ENCODE measurements at places on chromosomes 7 and 10. TPM values are rescaled to one million over a fixed set of nuclear protein-coding genes. Genes with fewer than 3 reads are reported as not detected.

DNA sequence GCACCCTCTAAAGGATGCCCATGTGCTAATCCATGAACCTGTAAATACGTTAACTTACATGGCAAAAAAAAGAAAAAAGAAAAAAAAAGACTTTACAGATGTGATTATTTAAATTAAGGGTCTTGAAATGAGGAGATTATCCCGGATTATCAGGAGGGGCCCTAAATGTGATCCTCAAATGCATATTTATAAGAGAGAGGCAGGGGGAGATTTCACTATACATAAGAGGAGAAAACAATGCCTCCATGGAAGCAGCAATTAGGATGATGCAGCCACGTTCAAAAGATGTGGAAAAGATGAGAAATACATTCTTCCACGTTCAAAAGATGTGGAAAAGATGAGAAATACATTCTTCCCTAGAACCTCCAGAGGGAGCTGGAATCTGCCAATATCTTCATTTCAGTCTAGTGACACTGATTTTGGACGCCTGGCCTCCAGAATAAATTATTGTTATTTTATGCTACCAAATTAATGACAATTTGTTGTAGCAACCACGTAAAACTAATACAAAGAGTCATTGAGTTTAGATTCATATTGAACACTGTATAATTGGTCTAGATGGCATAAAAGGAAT, 328.4 kb upstream of the GNAI1 start:
- DNase-seq = no peak

GRCh38 chr10:113053091-113053490, 103.0 kb downstream of the TCF7L2 start:
- DNase-seq = no peak

GRCh38 chr10:110457851-110458250, 39.9 kb upstream of the DUSP5 start:
- DNase-seq = no peak

GRCh38 chr10:55024713-55025112, 223.7 kb upstream of the PCDH15 start:
- DNase-seq = no peak

- DNase-seq = no peak
Observed at GRCh38 chr7:7321681-7322080, 139.3 kb downstream of the C1GALT1 start.

GRCh38 chr7:33757563-33758165, 147.7 kb upstream of the BMPER start:
- DNase-seq = no peak

DNA sequence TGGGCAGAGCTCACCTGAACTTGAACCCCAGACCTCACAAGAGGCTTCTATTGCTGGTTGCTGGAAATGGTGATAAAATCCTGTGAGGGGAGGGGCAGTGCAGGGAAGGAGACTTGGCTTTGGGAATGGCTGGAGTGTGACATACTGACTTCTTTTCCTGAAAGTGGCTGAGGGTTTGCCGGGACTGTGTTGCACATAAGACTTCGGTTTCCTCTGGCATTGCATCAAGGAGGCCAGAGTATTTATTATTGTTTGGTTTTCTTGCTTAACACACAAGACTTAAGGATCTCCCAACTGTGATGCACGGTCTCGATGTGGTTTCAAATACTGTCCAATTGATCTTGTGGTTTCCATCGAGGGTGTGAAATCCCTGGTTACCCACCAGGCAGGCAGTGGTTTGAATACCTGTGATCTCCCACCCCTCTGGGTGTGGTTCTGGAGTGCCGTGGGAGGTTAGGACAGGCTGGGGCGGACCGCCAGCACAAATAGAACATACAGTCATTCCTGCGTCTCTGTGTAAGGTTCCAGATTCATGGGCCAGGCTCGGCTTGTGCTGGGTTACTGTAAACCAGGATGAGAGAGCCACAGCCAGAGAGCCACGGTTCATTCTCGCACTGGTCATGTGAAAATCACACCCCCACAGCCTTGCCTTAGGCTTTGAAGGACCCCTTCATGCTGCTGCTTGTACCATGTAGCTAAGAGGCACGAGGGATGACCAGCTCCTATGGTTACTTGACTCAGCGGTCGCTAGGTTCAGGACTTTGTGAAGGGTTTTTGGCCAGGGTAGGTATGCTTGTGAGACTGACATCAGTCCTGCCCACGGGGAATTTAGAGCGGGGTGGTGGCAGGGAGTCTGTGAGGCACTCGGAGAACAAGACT, 39.2 kb downstream of the WBP1L start:
- DNase-seq = peak; percentile 87

GRCh38 chr10:70743879-70744278, 41.3 kb downstream of the TBATA start:
- no peak for DNase-seq

DNA sequence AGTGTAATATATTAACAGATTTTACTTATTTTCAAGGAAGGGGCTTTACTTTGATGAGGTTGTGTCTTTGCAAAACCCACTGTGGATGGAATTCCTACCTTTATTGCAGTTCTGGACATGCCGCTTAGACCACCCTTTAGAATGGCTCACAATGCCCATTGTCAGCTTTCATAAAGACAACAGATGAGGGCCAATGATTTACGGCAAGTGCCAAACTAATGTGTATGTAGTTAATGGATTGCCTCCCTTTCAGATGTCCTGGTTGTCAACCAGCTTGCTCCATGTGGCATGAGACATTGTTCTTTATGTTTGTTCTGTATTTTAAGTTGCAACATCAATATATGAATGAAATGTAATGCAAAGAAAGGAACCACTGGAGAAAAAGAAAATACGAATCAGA, 35.0 kb upstream of the ELMO1 start:
- DNase-seq = no peak

SLC26A5 gene
- 3.2 TPM for total RNA-seq

ASB10 gene
- total RNA-seq = not detected

CCDC172 gene
- not detected for total RNA-seq
